Activated CD4-positive, alpha-beta T cell treated with anti-CD3 and anti-CD28 coated beads for 4 hours (primary cell): ENCODE measurements at places on chromosomes 3 and 15.

DNA sequence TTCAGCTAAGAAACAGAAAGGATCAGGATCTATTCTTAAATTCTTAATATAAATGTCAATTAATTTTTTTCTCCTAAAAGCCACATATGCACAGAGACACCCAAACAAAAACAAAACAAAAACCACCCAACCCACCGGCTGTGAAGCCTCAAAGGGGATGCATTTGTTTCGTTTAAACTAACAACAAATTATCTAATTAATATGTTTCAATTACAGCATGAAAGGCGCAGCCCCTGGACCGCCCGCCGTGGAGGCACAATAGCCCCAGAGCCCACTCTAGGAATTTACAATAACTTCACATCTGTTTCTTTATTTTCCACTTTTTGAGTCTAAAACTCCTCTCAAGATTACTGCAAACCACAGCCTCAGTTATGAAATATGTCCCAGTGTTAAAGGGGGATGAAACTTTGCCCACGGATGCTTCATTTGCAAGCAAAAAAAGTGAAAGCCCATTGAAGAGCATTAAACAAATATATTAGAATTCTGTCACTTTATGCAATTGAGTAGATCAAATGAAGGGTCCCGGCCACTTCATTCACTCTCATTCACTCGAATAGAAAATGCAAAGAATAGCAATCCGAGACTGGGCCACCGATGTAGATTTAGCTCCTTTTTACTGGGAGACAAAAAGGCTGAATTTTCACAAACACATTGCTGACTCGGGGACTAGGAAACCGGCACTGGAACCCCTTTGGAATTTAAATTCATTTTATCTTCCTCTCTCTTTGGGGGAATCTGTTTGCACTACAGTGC, 6.0 kb downstream of the FOXB1 start:
- DNase-seq = no peak

DNA sequence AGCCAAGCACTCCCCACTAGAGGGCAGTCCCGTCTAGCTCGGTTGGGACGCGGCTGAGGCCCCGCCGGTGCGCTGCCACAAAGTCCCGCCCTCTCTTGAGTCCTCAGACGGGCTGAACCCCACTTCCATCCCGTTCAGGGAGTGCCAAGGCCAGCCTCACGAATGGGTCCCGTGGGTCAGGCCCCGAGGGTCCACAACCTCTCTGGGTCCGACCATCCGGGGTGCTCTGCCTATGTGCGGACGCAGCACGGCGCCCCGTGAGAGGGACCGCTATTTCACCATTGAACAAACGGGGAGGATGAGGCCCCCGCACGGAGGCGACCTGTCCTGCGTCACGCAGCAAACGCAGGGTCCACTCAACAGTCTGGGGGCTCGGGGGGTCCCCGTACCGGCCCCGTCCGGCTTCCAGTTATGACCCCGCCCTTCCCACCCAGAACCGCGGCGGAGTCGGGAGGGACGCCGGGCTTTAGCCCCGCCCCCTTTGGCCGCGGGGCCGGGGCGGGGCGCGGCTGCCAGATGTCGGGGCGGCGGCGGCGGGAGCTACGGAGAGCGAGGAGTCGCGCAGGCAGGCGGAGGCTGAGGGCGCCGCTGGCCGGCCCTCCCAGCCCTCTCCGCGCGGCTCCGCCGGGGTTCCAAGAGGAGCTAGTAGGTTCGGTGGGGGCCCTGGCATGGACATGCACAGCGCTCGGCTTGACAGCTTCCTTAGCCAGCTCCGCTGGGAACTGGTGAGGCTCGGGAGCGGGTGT, at the start of gene INKA1:
INKA1 (plus strand) TSS at position 543 of the 746 bp plus-strand sequence; CDS start at position 675, 132 bp downstream.
- DNase-seq = peak; percentile 89

GRCh38 chr15:50876989-50877360, 31.5 kb upstream of the AP4E1 start:
- DNase-seq = peak; percentile 82

- no peak for DNase-seq
Observed at GRCh38 chr15:61743345-61743909, 316.8 kb downstream of the VPS13C start.

DNA sequence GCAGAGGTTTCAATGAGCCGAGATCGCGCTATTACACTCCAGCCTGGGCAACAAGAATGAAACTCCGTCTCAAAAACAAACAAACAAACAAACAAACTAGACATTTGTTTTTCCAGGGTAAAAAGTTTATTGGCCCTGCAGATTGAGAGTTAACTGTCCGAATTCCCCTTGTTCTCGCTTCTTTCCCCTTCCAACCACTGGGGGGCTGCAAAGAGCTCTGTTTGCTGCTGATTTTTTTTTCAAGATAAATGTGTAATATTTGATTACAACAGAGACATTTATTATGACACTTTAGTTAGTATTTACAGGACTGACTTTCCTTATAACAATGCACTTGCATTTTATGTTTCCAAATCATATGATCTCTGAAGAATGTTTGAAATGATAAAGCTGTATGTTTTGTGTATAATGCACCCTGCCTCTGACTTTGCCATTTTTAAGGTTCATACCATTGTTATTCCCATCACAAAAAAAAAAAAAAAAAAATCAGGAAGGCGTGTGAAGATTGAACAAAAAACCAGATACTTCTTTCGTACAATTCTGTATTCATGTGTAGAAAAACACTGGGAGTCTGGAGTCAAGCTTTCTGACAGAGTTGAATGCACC, 2.8 kb downstream of the CLSTN2 start:
- DNase-seq = no peak

- no peak for DNase-seq
Observed at GRCh38 chr3:46031747-46032146, 4.5 kb upstream of the XCR1 start.

GRCh38 chr3:149511040-149511626, 36.6 kb downstream of the TM4SF4 start:
- no peak for DNase-seq

DNA sequence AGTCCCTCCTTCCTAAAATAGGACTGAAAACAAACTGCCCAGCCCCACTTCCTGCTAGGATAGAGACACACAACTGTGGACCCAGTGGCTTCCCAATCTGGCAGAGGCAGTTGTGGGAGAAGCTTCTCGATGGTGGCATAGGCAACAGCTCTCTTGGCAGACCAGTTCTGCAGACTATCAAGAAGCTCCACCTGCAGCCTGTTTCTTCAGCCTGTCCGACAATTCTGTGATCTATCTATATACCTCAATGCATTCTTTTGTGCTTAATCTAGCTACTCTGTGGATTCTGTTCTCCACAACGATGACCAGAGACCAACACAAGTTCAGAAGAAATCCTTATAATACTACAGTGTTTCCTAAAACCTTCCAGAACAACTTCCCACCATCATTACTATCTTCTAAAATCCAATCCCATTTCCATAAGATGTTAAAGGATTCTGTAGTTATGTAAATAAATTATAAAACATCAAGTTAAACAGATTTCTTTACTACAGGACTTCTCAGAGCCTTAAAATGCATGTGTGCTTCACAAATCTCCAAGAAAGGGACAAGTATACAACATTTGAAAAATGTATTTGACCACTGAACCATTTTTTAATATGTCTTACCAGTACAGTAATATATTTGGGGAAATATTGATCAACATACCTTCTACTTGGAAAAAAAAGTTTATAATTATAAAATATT, 57.7 kb downstream of the IGF2BP2 start:
- DNase-seq = no peak

- DNase-seq = peak; percentile 44
Observed at GRCh38 chr15:78264304-78265136, at the start of gene DNAJA4. DNAJA4 (plus strand) TSS chr15:78264562; CDS start chr15:78264764, 202 bp downstream.

GRCh38 chr15:80561500-80561899, 133.6 kb upstream of the ABHD17C start:
- DNase-seq = no peak

DNA sequence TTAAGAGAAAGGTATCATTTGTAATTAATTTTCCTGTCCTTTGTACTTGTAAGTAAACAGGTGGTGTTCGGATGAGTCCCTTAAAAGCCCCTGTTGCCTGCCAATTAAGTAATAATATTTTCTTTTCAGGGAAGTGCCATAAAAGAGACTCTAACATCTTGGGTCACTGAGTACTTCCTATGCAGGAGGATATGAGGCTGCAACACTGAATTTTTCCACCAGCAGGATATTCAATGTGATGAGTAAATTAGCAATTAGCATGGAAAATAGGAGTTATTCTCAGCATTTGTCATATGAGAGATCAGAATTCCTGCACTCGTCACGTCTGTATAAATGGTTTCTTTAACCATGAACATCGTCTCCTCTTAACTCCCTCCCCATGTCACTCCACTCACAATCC, 45.4 kb downstream of the WWTR1 start:
- no peak for DNase-seq

DNA sequence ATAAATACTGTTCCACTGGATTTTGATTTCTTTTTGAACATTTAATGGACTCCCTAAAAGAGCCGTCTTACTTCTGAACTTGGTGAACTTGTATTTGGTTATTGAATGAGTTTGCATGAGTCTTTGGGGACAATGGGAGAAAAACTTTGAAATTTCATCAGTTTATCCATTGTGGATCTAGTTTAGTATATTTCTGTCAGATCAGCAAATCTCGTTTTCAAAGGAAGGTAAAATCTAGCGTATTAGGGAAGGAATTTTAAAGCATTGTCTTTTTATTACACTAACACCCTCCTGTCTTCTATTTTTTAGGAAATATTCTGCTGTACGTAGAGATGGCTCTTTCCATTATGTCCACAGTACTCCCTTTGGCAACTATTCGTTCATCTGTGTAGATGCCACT, 12.8 kb downstream of the TMEM62 start:
- no peak for DNase-seq

GRCh38 chr3:151750181-151750580, 16.5 kb downstream of the AADACL2 start:
- DNase-seq = no peak

DNA sequence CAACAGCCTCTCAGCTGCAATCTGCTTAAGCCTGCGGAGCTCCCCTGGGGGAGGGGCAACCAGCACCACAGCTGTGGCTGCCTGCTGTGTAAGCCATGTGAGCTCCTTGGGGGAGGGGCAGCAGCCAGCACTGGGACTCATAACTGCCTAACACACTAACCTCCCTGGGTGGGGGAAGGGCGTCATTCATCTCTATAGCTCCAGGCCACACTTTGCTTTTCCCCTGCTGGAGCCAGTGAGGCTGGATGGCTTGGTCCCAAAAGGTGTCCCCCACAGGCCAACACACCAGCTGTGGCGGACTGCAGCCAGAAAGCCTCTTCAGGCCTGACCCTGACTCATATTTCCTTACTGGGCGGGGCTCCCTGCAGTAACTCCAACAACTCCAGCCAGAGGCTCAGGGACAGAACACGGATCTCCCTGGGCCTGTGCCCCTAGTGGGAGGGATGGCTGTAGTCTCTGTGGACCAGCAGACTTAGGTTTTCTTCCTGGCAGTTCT, 129.8 kb downstream of the PPM1L start:
- DNase-seq = no peak

DNA sequence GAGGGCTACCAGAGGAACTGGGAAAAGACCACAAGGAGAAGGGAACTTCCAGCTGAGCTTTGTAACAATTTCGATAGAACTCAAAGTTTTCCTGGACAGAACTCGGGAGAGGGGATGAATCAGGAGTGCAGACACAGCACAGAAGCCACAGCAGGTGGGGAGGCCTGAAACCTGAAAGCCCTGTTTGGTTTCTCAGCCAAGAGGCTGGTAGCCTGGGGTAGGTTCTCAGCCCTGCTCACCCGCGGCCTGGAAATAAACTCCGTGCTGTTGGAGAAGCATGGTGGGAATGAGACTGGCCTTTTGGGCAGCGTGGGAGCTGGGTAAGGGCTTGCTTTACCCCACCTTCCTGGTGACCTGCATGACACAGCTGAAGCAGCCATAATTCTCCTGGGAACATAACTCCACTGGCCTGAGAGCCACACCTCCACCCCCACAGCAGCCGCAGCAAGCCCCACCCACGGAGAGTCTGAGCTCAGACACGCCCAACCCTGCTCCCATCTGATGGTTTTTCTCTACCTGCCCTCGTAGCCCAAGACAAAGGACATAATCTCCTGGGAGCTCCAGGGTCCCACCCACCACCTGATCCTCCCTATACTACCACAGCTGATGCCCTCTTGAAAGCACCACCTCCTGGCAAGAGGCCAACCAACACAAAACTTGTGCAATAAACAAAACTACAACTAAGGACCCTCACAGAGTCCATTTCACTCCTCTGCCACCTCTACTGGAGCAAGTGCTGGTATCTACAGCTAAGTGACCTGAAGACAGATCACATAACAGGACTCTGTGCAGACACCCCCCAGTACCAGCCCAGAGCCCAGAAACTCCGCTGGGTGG, 52.5 kb upstream of the CHRM5 start:
- no peak for DNase-seq

DNA sequence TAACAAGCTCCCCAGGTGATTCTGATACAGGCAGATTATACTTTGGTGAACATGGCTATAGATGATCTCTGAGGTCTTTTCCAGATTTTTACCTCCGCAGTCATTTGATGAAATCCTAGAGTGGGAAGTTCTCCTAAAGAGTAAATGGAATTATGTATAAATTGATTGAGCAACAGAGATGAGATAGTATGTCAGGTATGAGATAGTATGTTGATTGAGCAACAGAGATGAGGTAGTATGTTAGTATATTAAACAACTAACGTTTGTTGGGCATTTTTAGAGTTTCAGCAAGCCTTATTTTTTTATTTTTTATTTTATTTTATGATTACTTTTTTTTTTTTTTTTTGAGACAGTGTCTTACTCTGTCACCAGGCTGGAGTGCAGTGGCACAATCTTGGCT, 265.0 kb upstream of the SOX2 start:
- no peak for DNase-seq

DNA sequence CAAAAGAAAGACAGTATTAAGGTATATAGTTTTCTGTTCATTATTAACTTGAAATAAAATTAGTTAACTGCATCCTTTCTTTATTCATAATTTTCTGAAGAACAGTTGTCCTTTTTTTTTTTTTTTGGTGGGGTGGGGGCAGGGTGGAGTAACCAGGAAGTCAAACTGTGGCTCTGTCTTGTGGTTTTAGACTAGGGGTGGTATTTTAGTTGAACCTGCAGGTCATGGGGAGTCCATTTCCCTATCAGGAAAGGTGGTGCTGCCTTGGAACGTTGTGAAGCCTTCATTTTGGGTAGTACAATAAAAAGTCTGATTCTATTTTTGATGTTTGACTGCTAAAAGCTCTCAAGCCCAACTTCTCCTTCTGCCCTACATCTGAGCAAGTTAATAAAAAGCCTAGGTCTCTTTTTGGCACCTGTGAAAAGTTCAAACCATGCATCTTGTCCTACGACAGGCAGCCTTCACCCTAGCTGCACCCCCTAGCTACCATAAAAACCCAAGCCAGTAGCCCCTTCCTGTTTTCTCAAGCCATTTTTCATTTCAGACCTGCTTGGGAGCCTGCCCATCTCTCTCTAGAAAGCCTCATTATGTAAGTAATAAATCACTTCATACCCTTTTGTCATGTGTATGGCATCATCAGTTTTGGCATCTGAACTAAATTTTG, 31.2 kb upstream of the RIOX2 start:
- DNase-seq = no peak

DNA sequence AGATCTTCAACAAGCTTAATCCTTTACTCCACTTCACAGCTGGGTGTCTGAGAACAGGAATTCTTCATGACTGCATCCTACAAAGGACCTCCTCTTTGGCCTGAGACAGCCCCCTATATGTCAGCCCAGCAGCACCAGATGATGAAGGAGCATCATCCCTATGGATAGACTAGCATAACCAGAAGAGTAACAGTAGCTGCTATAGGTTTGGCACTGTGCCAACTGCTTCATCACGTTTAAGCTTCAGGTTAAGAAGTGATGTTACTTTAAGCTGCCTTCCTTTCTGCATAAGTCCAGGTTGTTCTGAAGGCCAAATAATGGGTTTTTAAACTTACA, 50.6 kb downstream of the CMSS1 start:
- DNase-seq = peak; percentile 6

- no peak for DNase-seq
Observed at GRCh38 chr3:42688487-42689420, 3.4 kb downstream of the KLHL40 start.

- no peak for DNase-seq
Observed at GRCh38 chr15:57820119-57820518, 113.6 kb downstream of the POLR2M start.
